ENCODE measurements at places on chromosomes 6 and 20.

GRCh38 chr20:33910056-33910455, 83.7 kb upstream of the RALY start:
- DNase-seq = peak; percentile 40

GRCh38 chr6:113039005-113039404, 691.9 kb downstream of the RFPL4B start:
- no peak for DNase-seq

DNA sequence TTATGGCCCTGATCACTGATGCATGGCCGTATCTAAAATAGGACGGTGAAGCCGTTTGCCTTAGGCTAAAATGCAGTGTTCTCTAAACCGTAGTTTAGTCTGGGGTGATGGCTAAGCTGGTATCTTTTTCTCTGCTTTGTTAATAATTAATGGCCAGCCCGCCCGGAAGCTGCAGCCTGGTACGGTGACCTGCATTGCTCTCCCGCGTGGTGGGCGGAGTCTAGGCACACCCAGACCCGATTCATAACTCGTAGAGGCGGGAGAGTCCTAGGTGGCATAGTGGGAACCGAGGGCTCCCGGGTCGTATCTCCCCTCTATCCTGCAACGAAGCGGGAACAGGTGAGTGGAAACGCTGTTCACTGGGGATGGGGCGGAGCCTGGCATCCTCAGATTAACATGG, 5.5 kb downstream of the CDH4 start:
- DNase-seq = no peak

GRCh38 chr6:90266905-90267621, 29.6 kb downstream of the BACH2 start:
- DNase-seq = no peak

GRCh38 chr6:1767481-1768246, 157.9 kb downstream of the FOXC1 start:
- DNase-seq = peak; percentile 46

DNA sequence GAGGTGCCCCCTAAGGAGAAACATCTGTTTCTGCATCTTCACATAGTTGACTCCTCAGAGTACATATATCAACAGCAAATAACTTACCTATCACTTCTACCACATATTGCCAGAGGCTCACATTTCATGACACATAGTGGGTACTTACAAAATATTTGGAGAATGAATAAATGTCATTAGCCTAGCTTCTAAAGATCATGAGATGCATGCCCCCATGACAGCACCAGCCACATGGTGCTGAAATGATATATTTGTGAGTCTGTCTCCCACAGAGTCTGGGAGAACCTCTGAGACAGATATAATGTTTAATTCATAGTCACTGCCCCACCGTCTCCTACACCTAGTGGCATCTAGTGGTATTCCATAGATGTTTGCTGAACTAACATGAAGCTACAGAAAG, 555.6 kb downstream of the KIF16B start:
- DNase-seq = no peak

GRCh38 chr20:50347284-50348063, 156.8 kb downstream of the CEBPB start:
- DNase-seq = no peak

GRCh38 chr6:157019733-157020132, 242.6 kb downstream of the ARID1B start:
- DNase-seq = no peak

- DNase-seq = no peak
These were observed 57.9 kb downstream of the TSHZ2 start for GRCh38 chr20:53030061-53030460.

- DNase-seq = no peak
These were observed 1.9 kb downstream of the APOM start for GRCh38 chr6:31657406-31658157.

DNA sequence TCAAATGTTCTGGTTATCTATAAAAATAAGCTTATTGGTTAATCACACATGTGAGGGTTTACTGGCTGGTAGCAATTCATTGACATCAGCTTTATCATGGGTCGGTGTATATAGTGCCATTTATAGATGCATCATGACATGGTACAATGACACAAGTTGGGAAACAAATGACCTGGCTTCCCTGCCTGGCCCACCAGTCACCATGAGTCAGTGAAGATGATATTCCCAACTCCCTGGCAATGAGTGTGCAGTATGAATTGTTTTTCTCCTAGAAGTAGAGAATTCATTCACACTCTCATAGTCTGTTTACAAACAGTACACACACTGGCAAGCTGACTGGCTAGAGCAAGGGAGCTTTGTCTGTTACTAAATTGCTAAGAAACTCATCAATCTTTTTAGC, 37.2 kb upstream of the CALHM6 start:
- DNase-seq = no peak

DNA sequence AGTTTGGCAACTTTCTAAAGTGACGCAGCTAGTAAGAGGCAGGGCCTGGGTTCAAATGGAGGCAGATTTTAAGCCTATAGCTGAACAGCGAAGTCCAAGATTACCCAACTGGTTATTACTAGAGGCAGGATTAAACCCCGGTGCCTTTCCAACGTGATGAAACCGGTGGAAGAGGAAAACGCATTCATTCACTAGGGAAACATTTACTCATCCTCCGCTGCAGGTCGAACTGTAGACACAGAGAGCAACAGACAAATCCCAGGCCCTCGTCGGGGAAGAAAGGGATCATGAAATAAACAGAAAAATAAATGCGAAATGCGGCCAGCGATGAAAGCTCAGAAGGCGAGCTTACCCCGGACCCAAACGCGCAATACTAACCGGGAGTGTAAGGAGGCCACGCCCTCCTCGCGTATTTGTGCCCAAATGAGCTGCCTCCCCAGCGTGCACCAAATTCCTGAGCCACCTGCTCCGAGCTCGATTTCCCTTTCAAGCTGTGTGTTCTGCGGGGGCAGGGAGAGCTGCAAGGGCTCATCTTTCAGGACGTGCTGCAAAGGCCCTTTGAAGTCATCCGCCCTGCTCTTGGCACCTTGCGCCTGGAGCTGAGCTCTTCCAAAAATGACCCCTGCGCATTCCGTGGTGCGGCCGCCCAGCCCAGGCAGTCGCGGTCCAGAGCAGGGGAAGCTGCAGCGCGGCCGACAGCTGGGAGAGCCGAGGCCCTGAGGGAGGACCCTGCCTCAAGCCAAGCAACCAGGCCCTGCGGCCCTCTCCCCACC, 46.9 kb downstream of the PDYN start:
- DNase-seq = peak; percentile 76

DNA sequence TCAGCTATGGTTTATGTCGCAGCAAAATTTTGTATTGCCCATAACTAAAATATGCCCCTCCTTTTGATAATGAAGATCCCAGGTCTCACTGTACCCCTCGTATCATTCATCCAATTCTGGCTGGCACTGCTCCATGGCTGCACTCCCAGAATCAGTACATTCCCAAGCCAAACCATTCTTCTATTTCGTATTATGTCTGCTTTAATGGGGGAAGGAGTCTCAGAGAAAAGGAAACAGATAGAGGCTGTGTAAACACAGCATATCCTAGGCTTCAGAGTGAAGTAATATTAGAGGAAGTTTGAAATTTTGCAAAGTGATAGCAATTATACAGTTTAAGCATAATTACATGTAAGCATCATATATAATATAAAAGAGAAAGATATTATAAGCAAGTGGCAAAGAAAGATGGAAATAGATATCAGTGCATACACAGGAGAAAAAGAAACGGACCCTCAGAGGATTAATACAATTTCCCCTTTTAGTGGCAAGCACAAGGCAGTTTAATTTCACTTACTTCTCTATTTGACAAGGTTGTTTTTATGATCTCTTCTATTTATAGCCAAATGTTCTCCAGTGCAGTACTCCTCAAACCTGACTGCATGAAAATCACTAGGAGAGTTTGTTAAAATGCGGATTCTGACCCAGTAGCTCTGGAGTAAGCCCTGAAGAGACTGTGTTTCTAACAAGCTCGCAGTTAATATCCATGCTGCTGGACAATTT, 56.5 kb upstream of the TENT5A start:
- DNase-seq = no peak

- DNase-seq = no peak
These were observed 256.6 kb downstream of the C6orf118 start for GRCh38 chr6:165052561-165053480.

DNA sequence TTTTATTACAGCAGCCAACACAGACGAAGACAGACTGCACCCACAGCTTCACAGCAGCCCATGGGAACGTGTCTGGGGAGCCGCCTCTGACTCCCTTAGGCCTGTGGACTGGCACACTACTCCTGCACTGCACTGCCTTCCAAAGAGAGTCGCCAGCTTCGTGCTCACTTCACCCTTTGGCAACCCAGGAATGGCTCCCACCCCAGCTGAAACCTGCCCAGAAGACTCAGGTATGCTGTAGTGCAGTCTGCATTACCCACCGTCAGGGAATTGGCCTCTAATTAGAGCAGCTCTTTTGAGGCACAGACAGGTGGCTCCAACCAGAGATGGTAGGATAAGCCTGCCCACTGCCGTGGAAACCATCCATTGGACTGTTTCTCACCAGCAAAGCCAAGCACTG, 39.9 kb upstream of the FRMD1 start:
- DNase-seq = no peak

DNA sequence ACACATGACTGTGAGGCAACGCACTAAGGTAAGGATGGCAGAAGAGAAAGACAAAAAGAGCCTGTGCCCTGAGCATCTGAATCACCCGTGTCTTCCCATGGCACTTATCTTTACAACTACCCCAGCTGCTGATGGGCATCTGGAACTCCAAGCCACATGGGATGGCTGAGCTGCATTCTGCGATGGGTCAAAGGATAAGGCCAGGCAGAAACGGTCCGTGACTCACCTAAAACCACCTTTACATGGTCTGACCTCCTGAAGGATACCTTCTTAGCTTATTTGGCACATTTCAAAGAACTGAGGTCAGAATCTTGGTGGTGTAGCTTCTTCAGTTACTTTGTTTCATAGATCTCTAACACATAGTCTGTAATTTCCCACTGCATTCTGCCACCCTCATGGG, 99.7 kb downstream of the DNAH8 start:
- no peak for DNase-seq

- DNase-seq = no peak
These were observed 135.3 kb upstream of the BMP2 start for GRCh38 chr20:6632187-6632586.

DNA sequence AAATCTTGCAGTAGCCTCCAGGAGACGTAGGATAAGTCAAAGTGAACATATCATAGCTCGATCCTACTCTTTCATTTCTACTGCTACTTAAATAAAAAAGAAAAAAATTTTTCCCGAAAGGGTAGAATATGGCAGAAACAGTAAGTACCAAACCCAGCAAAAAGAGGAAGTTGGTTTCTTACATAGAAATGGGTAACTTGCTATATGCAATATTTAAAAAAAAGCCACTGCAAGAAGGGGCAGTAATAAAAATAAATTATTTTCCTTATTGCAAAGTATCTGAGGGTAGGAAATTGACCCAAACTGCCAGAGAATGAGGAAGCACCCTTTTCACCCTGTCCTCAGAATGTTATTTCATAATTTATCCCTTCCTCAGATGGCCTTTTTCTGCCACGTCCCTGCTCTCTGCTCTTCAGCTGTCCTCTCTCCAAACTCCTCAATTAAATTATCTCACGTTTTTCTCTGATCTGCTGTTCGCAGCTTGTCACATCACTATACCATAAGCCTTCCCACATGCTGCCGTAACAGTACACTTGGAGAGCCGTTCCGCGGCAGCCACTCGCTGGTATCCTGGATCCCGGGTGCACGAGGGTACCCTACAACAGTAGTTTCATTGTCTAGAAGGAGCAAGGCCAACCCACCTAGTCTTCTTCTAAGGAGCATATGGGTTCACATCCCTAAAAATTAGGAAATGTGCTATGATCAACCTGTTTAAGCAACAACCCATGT, 149.6 kb downstream of the BACH2 start:
- DNase-seq = no peak

GRCh38 chr6:17995414-17995813, 8.0 kb upstream of the KIF13A start:
- DNase-seq = no peak

DNA sequence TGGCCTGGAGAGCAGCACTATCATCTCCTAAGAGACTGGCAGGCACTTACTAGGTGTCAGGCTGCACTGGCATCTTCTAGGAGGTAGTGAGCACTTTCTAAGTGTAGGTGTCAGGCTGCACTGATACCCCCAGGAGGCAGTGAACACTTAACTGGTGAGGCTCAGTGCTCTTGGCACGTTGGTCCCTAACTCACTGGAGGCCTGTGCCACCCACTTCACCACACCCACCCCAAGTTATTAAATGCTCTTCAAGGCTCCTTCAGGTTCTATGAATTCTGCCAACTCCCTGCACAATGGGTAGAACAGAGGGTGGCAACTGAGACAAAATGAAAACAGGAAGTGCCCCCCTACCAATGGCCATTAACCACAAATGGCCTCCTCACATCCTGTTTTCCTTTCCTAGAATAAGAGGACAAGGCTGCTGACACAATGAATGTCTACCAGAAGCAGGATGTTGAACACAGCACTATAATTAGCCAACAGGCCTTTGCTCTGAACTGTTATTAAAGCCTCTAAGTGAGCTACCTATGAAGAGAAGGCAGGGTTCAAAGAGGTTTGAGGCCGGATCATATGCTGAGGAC, 29.4 kb downstream of the NCOA5 start:
- DNase-seq = peak; percentile 6

DNA sequence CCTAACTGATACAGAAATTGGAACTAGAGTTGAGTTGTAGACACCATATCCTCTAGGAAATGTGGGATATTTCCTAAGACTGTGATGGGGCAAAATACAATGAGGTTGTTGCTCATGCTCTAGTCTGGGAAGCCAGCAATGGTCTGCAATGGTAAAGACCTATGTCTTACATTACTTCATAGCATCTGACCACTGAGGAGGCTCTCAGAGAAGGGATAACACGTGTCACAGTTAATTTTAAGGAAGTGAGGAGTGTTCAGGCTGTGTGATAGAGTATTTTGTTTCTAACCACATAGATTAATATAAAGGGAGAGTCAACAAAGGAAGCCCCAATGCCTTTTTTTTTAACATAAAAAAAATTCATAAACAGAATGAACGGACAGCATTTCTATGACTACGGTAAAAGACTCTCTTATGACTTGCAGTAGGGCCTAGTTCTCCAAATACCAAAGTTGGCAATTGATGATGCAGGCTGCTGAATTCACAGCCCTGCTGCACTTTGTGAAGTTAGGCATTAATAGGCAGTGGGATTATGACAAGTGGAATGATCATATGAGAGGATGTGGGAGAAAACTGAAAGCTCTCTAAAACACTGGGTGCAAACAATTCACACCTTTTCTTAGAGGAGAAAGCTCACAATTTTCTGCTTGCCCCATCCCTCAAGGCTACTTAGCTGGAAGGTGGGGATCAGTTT, 13.7 kb downstream of the KCNS1 start:
- DNase-seq = no peak

GRCh38 chr6:134147034-134147533, 94.7 kb upstream of the SLC2A12 start:
- no peak for DNase-seq

Data from muscle of back (tissue), 13 donors.